ENCODE measurements at places on chromosomes 7 and 10.

DNA sequence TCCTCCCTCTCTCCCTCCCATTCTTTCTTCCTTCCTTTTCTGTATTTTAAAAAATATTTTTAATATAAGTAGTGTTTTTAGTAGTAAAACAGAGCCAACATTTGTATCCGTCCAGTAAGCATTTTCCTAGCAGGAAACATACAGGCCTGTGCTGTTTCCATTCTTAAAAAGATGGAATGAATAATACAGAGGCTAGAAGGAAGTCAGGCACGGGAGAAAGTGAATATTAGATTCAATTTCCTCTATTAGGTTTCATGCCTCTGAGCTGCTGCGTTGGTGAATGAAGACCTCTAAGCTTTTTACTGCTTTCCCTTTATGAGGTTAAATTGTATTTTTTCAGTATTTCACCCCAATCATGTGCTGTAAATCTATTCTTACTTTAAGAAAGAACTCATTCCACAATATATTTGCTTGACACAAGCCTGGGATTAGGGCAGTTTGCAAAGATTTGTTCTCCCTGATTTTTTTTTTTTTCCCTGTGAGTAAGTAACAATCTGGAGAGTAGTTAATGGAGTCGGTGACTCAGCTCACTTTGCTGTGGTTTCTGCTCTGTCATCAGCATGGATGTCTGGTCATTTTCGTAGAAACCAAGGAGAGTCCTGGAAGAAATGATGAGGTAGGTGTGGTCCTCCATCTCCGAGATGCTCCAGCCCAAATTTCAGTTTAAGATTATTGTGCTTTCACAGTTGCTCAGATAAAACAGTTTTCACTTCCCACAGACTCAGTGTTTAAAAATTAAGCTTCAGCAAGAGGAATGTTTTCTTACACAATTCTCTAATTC, 76.1 kb upstream of the PITRM1 start:
- DNase-seq, result no peak

GRCh38 chr7:92648067-92648466, 57.9 kb upstream of the FAM133B start:
- no peak for DNase-seq

DNA sequence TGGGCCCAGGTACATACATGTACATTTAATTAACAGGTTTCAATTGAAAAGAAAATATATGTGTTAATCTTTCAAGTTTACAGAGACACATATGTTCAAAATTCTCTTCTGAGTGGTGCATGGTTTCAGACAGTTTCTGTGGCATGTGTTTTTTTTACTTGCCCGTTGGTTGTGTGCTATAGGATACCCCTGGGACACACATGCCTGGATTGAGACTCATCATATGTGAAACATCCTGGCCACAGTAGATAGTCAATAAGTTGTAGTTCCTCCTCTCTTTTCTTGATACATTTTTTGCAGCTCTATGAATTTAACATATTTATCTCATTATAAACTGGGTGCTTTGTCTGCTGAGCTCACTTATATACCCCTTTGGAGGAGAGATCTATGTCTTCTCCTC, 207.8 kb upstream of the CTBP2 start:
- no peak for DNase-seq

- DNase-seq, result no peak
These were observed 52.1 kb downstream of the MACC1 start for GRCh38 chr7:20165146-20165510.

DNA sequence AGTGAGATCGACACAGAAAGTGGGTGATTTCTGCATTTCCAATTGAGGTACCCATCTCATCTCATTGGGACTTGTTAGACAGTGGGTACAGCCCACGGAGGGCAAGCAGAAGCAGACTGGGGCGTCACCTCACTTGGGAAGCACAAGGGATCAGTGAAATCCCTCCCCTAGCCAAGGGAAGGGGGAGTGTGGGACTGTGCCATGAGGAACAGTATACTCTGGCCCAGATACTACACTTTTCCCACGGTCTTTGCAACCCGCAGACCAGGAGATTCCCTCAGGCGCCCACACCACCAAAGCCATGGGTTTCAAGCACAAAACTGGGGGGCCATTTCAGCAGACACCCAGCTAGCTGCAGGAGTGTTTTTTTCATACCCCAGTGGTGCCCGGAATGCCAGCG, 99.8 kb downstream of the ODAD2 start:
- DNase-seq, result no peak

- DNase-seq, result no peak
These were observed 16.4 kb upstream of the PRKG1 start for GRCh38 chr10:51057925-51058324.

DNA sequence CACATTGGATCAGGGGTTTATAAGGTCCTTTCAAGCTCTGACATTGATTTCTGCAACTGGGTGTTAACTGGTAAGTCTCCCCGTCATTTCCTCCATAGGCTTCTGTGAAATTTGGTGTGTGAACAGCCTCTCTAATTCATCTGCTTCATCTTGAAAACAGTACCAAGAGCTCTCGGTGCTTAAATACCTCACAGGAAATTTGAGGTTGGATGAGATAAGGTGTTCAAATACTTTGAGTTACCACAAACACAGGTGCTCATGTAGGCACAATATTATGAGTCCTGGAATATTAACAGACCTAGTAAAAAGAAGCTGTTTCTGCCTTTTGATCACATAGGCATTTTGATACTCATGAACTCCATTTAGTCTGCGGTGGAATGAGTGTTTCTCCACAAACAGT, 85.2 kb downstream of the RTKN2 start:
- DNase-seq, result no peak

- DNase-seq, result no peak
These were observed 24.6 kb downstream of the HTR5A start for GRCh38 chr7:155094636-155095135.

GRCh38 chr10:128275388-128276177, 149.4 kb upstream of the MKI67 start:
- no peak for DNase-seq

All from frontal cortex (tissue), 4 donors.